ENCODE measurements at places on chromosomes 12 and 14.
A peak's percentile ranks its signal among the peaks of the same experiment; 100 is the strongest.

DNA sequence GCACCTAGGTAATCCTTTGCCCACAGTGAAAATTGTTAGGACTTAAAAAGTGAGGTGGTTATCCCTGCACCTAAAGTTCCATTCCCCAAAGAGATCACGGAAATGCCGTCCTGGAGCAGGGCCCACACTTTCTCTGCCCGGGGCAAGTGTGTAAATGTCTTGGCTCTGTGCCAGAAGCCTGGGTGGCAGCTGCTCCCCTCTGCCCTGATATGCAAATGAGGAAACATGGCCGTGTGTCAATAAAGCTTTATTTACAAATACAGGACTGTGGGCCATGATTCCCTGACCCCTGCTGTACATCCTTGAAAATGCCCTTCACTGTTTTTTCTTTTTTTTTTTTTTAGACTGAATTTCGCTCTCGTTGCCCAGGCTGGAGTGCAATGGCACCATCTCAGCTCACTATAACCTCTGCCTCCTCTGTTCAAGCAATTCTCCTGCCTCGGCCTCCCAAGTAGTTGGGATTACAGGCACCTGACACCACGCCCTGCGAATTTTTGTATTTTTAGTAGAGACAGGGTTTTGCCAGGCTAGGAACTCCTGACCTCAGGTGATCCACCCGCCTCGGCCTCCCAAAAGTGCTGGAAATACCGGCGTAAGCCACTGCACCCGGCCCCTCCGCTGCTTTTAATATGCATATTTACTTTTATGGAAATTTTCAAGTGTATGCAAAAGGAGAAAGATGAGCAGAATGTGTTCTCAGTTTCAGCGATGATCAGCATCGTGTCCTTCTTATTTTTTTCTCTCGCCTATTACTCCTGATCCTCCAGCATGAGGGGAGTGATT, 75.5 kb downstream of the GALNT9 start:
- no peak for DNase-seq
- no peaks in the 10 kb centered on the region for H3K4me1 ChIP-seq
- H3K27me3 ChIP-seq, result no peaks in the 10 kb centered on the region
- H3K27ac ChIP-seq, result no peak overlapping the region
- H3K36me3 ChIP-seq, result no peaks in the 10 kb centered on the region

DNA sequence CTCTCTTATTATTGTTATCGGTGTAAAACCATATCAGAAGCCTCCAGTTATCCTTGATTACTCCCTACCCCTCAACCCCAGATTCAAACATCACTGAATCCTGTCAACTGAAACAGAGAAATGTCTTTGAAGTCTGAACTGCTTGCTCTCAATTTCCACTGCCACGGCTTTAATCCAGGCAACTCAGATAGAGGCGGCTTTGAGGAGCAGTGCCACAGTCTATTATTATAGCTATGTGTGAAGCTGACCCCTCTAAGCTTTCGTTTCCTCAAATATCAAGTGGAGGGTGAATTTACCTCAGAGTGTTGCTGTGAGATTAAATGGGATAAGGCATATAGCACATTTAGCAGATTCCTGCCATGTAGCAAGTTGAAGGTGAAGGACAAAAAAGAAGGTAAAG, 49.0 kb upstream of the PDE3A start:
- no peak overlapping the region for H3K27ac ChIP-seq
- no peaks in the 10 kb centered on the region for H3K36me3 ChIP-seq
- no peak overlapping the region for H3K4me3 ChIP-seq
- no peaks in the 10 kb centered on the region for H3K4me1 ChIP-seq
- no peaks in the 10 kb centered on the region for H3K27me3 ChIP-seq
- no peak for DNase-seq

- no peaks in the 10 kb centered on the region for H3K27me3 ChIP-seq
- DNase-seq, result no peak
- no peak overlapping the region for H3K4me3 ChIP-seq
- H3K27ac ChIP-seq, result no peak overlapping the region
- no peaks in the 10 kb centered on the region for H3K4me1 ChIP-seq
Measured at GRCh38 chr12:42730291-42730690, 140.7 kb upstream of the PRICKLE1 start.

GRCh38 chr12:66050610-66051009, 79.9 kb downstream of the LLPH start:
- DNase-seq, result no peak
- H3K27me3 ChIP-seq, result peaks cover 13% of the 10 kb centered on the region
- no peak overlapping the region for H3K27ac ChIP-seq
- H3K36me3 ChIP-seq, result no peaks in the 10 kb centered on the region

- H3K27ac ChIP-seq, result no peak overlapping the region
- no peaks in the 10 kb centered on the region for H3K36me3 ChIP-seq
- no peak for DNase-seq
Measured at GRCh38 chr14:42545636-42546035, 939.0 kb downstream of the LRFN5 start.

DNA sequence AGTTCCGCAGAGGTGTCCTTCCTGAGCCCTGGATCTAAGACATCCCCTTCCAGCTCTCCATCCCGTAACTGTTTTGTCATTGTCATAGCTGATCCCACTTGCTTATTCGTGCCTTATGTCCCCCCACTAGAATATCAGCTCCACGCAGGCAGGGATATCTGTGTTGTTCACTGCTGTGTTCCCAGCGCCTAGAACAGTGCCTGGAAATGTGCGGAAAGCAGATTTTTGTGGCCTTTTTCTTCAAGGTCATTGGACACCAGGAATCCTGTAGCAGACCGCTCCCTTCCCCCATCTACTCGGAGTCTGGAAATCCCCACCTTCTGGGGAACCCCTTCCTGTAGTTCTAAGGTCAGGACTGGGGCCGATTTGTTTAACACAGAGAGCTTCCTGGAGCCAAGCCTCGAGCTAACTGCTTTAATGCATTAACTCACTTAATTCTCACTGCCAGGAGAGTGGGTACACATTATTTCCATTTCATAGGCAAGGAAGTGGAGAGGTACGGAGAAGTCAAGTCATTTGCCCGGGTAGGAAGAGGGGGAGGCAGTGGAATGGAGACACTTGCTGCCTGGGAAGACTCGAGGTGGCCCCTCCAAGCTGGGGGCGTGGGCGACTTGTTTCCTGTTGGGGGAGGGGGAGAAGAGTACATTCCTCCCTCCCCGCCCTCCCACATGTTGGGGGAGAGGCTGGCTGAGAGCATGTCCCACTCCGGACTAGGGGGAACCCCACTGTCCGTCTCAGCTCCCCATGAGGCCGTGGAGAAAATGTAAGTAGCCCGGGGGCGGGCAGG, 1.2 kb upstream of the SH2B3 start:
- peak; percentile 88 for DNase-seq
- no peaks in the 10 kb centered on the region for H3K27me3 ChIP-seq
- H3K4me1 ChIP-seq, result peaks cover 62% of the 10 kb centered on the region
- H3K4me3 ChIP-seq, result peak overlapping the region; percentile 84

DNA sequence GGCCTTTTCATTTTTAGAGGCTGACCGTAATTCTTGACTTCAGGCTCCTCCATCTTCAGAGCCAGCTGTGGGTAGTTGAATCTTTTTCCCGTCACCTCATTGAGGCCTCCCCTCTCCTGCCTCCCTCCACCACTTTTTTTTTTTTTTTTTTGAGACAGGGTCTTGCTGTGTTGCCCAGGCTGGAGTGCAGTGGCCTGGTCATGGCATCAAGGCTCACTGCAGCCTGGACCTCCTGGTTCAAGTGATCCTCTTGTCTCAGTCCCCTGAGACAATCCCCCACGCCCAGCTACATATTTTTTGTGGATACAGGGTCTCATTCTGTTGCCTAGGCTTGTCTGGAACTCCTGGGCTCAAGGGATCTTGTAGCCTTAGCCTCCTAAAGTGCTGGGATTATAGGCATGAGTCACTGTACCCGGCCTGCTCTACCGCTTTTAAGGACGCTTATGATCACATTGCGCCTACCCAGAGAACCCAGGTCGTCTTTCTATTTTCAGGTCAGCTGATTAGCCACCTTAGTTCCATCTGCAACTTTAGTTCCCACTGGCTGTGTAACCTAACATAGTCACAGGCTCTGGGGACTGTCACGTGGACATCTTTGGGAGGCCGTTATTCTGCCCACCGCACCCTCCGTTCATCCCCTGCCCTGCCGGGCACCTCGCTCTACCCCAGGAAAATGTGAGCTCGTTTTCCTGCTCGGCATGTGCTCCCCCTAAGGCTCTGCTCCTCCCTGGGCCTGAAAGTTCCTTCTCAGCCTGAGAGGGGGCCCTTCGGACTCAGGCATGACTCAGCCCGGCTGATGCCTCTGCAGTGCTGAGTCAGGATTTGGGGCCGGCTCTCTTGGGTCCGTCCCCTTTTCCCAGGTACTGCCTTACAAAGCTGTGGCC, 13.4 kb downstream of the TNFAIP2 start:
- H3K27me3 ChIP-seq, result peaks cover 15% of the 10 kb centered on the region
- no peaks in the 10 kb centered on the region for H3K36me3 ChIP-seq
- H3K27ac ChIP-seq, result no peak overlapping the region
- no peak for DNase-seq
- no peak overlapping the region for H3K4me3 ChIP-seq

DNA sequence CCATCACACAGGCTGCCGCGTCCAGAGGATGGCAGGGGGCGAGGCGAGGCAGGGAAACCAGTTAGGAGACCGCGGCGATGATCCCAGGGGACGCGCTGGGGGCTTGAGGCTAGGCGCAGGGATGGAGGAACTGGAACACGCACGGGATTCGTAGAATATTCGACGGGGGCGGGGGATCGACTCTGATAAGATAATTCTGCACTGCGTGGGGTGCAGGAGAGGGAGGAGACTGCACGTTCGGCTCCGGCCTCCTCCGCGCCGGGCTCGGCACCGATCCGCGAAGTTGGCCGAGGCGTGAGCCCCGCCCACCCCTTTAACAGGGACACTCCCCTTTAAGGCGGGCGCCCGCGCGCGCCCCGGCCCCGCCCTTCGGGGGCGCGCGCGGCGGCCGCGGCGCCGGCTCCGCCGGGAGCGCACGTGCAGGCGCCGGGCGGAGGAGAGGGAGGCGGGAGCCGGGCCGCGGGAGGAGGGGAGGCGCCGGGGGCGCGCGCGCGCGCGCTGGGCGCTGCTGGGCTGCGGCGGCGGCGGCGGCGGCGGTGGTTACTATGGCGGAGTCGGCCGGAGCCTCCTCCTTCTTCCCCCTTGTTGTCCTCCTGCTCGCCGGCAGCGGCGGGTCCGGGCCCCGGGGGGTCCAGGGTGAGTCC, at the start of gene ACVR1B:
ACVR1B (plus strand) TSS at position 501 of the 644 bp plus-strand sequence; CDS start at position 546, 45 bp downstream.
- DNase-seq, result peak; percentile 87
- H3K27ac ChIP-seq, result peak within 1 kb of the TSS; percentile 74
- H3K4me1 ChIP-seq, result peaks cover 42% of the 10 kb centered on the region
- H3K36me3 ChIP-seq, result no peaks in the 10 kb centered on the region
- peaks cover 10% of the 10 kb centered on the region for H3K27me3 ChIP-seq
- H3K4me3 ChIP-seq, result peak within 1 kb of the TSS; percentile 85

GRCh38 chr12:110246636-110247339, 34.3 kb upstream of the ATP2A2 start:
- H3K4me3 ChIP-seq, result no peak overlapping the region
- H3K36me3 ChIP-seq, result no peaks in the 10 kb centered on the region
- H3K4me1 ChIP-seq, result no peaks in the 10 kb centered on the region
- H3K27ac ChIP-seq, result no peak overlapping the region
- DNase-seq, result no peak
- H3K27me3 ChIP-seq, result peaks cover 3% of the 10 kb centered on the region

DNA sequence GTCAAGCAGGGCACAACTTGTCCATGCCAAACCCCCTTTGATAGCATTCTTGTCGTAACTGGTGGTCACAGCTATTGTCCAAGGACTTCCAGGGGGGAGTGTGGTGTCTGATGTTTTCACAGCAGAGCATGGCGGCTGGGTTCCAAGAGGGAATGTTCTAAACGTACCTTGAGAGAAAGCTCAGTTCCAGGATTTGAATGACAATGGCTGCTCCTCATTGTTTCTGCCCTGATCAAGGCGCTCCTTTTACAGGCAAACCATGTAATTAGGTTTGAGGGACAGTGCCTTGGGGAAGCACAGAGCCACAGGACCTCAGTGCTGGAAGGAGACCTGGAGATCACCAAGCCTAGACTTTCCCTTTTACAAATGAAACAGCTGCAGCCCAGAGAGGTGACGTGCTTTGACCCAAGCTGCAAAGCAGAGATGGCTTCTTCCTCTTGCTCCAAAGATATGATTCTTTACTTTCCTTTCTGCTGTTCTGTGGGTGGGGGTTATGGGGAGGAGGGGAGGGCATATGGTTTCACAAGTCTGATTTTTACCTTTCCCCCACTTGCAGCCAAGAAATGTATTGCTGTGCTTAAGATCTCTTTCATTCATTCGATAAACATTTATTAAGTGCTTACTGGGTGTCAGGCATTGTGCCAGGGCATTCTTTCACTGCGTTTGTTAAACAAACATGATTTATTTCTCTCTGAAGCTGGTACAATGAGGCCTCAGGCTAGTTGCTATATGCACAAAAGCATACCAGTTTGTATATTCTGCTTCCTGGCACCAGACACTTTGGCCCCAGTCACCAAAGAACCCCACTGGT, 172.8 kb downstream of the KTN1 start:
- DNase-seq, result no peak
- no peaks in the 10 kb centered on the region for H3K36me3 ChIP-seq
- no peak overlapping the region for H3K27ac ChIP-seq

GRCh38 chr12:103518899-103519298, 23.1 kb upstream of the C12orf42 start:
- H3K27me3 ChIP-seq, result peaks cover 3% of the 10 kb centered on the region
- H3K4me3 ChIP-seq, result no peak overlapping the region
- H3K27ac ChIP-seq, result no peak overlapping the region
- DNase-seq, result no peak
- peaks cover 5% of the 10 kb centered on the region for H3K4me1 ChIP-seq

DNA sequence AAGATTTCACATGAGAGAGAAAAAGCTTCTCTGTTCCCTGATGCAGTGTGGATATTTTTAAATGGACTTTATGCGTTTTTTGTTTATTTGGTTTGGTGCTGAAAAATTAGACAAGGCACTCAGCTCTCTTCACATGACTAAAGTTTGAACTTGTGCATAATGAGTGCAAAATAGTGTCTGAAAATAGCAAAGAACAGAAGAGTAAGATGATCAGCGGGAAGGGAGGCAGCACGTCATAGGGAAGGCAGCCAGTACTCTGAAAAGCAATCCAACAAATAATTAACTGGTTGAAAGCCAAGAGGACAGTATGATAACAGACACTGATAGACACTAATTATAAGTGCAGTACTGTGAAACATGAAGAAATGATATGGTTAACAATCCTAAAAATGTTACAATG, 46.6 kb upstream of the CDKN3 start:
- no peaks in the 10 kb centered on the region for H3K4me1 ChIP-seq
- no peaks in the 10 kb centered on the region for H3K36me3 ChIP-seq
- H3K4me3 ChIP-seq, result no peak overlapping the region
- DNase-seq, result no peak

- no peaks in the 10 kb centered on the region for H3K27me3 ChIP-seq
- H3K4me1 ChIP-seq, result no peaks in the 10 kb centered on the region
- H3K27ac ChIP-seq, result no peak overlapping the region
- no peak overlapping the region for H3K4me3 ChIP-seq
Measured at GRCh38 chr14:101514136-101514535, 47.2 kb upstream of the DIO3 start.

- no peaks in the 10 kb centered on the region for H3K27me3 ChIP-seq
- H3K36me3 ChIP-seq, result peaks cover 12% of the 10 kb centered on the region
- DNase-seq, result no peak
- peak overlapping the region; percentile 79 for H3K27ac ChIP-seq
- no peak overlapping the region for H3K4me3 ChIP-seq
Measured at GRCh38 chr14:100119251-100119650, 40.2 kb downstream of the DEGS2 start.

- peaks cover 26% of the 10 kb centered on the region for H3K4me1 ChIP-seq
- no peak overlapping the region for H3K4me3 ChIP-seq
- peaks cover 7% of the 10 kb centered on the region for H3K27me3 ChIP-seq
- no peak for DNase-seq
- no peak overlapping the region for H3K27ac ChIP-seq
Measured at GRCh38 chr14:64715628-64716412, 11.6 kb downstream of the PLEKHG3 start.

- H3K4me1 ChIP-seq, result peaks cover 17% of the 10 kb centered on the region
- no peak overlapping the region for H3K4me3 ChIP-seq
- H3K27me3 ChIP-seq, result no peaks in the 10 kb centered on the region
- no peak for DNase-seq
Measured at GRCh38 chr12:71848212-71848611, 8.7 kb downstream of the TBC1D15 start.

All from activated naive CD8-positive, alpha-beta T cell treated with anti-CD3 and anti-CD28 coated beads, Interleukin-2, amount 50 U/mL, for 24 hours (primary cell).